ENCODE measurements at places on chromosomes 13 and 19.

DNA sequence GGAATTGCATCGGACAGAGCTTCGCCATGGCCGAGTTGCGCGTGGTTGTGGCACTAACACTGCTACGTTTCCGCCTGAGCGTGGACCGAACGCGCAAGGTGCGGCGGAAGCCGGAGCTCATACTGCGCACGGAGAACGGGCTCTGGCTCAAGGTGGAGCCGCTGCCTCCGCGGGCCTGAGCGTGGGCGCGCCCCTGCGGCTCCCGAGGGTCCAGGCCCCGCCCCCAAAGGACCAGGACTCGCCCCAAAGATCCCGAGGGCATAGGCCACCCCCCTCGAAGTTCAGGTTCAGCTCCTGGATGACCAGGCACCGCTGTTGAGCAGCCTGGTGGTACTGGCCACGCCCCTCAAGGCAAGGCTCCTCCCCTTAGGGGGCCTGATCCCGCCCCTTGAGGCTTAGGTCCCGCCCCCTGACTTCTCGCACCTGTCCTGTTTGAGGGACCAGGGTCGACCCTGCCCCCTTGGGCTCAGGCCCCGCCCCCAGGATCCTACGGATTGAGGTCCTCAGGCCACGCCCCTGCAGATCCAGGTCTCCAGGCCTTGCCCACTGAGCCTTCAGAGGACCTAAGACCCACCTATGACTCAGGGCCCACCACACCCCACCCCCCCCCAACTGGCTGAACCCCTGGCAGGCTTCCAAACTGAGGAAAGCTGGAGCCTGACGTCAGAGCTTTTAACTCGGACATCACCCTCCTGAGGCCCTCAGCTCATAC, 43.1 kb downstream of the CYP4F22 start:
- no peak for DNase-seq

DNA sequence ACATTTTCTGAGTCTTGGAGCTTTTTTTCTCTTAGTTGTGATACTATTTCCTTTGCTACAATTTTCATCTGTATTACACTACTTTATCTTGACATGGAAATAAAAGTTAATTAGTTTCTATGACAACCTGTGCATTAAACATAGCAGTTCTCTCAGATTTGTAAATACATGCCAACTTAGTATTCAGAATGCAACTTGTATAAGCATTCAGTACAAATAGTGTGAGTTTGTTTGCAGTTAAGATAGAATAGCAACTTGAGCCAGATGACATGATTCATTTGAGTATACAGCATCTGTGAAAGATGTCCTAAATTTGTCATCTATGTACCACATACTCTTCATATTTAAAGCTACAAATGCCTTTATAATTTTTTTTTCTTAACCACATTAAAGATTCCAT, 98.1 kb downstream of the DACH1 start:
- DNase-seq = no peak

DNA sequence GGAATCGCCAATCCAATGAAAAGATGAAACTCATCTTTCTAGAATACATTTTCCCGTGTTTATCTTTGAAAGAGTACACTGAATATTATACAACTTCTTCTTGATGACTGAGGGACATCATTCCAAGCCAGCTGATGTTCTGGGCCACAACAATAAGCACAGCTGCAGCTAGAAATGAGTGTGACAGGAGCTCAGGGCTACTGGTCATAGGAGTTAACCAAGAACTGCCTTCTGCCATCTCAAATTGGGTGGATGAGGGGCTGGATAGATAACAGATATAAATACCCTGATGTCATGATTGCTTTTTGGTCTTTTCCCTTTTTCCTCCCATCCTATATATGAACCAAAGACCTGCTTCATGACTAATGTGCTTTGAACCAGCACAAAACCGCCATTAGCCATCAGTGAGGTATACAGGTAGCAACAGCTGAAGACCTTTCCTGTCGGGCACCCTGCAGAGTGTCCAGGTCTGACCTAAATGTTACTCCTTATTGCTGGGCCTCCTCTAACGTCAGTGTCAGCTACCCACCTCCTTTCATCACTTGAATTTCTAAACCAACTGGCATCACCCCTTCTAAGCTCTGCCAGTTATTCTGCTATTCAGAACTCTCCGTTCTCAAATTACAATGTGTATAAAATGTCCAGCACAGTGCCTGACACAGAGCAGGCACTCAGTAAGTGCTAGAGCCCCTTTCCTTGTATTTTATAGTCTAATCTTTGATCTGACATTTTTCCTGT, 178.2 kb downstream of the ENOX1 start:
- no peak for DNase-seq

GRCh38 chr13:53160211-53160610, 131.6 kb downstream of the OLFM4 start:
- DNase-seq = no peak

- DNase-seq = no peak
Measured at GRCh38 chr19:11399667-11400066, 15.6 kb upstream of the EPOR start.

DNA sequence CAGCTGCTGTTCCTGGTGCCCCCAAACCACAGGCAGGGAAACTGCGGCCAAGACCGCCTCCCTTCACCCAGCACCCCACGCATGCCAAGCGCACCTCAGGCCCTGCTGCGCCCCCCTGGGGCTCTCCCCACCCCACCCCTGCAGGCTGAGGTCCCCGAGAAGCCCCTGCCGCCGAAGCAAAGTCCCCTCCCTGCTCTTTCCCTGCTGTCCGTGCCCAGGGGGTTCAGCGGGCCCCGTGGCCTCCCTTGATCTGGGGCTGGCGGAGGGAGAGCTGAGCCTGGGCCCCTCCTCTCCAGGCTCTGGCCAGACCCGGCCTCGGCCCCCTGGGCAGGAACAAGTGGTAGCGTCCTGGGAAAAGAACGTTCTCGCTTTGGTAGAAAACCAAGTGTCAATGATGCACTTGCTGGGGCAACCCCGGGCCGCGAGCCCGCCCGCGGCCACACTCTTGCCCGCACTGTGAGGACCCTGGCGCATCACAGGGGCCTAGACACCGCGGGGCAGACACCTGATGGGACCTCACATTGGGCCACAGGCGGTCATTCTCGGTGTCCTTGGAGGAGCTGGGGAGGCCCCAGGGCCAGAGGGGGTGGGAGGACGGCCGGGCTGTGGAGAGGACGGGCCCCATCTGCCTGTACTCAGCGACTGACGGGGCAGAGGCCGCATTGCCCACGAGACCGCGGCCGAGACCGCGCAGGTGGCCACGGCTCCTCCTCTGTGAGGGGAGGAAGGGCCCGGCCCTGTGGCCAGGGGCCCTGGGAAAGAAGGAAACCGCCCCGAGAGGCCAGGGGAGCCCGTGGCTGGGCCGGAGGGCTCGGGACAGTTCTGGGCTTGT, 29.0 kb downstream of the GPX4 start:
- peak; percentile 1 for DNase-seq

DNA sequence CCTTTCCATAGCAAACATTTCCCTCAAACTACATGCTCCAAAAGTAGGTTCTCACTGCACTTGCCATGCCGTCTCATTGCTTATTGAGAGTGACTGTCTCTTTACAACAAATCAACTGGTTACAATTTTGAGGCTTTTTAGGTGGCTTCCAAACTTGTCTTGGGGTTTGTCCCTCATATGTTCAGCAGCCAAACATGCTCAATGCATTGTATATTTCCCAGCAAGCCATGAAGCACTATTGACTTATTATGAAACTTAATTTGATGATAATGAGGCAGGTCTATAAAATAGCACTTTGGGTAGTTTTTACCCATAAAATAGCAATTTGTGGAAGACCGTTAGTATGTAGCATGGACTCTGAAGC, 78.2 kb downstream of the LRCH1 start:
- no peak for DNase-seq

DNA sequence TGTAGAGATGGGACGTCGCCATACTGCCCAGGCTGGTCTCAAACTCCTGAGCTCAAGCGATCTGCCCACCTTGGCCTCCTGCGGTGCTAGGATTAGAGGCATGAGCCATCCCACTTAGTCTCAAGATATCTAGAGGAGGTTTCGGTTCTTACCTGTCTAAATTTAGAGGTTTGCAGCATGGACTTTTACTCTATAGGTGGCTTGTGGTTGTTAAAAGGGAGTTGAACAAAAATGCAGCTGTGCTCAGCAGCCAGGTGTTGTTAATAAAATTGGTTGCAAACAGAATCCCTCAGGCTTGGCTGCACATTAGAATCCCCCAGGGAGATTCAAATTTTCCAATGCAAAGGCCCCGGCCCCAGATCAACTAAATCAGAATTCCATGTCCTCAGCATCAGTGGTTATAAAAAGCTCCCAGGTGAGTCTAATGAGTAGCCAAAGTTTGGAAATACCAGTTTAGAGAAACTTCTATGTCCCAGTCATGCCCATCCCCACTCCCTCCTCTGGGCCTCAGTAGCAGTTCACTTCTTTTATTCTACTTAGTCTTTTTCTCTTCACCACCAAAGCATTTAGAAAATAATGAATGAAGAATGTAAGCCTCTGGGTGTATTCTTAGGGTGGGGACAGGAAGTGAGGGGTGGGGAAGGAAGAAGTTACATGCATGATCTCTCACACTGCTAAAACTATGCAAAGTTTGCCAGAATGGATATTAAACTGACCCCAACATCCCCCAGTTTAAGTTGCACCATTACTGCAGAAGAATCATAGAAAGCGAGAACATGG, 471.0 kb downstream of the COG6 start:
- no peak for DNase-seq

DNA sequence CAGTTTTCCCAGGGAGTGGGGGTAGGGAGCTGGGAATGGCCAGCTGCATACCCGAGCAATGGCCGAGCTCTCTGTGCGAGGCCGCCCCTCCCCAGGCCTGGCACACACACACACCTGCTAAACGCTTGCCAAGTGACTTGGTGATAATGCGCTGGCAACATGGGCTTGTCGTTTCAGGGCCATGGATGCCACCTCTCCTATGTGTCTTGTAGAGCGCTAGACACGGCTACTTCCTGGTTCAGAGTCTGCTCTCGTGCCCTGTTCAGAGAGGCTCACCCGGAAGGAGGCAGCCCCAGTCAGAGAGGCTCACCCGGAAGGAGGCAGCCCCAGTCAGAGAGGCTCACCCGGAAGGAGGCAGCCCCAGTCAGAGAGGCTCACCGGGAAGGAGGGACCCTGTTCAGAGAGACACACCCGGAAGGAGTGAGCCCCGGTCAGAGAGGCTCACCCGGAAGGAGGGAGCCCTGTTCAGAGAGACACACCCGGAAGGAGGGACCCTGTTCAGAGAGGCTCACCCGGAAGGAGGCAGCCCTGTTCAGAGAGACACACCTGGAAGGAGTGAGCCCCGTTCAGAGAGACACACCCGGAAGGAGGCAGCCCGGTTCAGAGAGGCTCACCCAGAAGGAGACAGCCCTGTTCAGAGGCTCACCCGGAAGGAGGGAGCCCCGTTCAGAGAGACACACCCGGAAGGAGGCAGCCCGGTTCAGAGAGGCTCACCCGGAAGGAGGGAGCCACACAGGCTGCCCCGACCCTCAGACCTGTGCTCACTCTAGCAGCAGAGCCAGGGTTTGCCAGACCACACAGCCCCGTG, 4.2 kb downstream of the ADPRHL1 start:
- DNase-seq = no peak

GRCh38 chr13:29479716-29480492, 115.6 kb downstream of the SLC7A1 start:
- DNase-seq = no peak

DNA sequence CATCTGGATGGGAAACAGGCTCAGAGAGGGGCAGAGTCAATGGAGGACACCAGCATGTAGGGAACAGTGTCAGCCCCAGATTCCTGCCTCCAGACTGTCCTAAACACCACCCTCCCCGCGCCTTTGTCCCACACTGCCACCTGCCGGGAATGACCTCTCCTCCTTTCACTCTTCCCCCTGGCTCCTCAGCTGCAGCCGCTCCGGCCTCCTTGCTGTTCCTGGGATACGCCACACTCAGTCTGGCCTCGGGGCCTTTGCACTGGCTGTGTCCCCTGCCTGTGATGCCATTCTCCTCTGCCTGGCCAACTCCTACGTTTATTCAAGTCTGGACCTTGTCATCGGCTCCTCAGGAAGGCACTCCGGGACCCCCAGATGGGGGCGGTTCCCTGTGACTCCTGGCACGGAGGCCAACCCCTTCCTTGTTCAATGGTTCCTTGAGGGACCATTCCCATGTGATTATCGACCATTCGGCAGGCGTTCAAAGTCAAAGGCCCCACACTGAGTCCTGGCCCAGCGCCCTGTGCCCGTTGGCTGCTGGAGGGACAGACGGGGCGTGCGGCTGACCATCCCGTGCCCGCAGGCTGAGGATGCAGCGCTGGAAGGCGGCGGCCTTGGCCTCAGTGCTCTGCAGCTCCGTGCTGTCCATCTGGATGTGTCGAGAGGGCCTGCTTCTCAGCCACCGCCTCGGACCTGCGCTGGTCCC, 15.8 kb downstream of the FUT6 start:
- no peak for DNase-seq

- DNase-seq = no peak
Measured at GRCh38 chr13:99255271-99255670, 2.9 kb downstream of the GPR18 start.

DNA sequence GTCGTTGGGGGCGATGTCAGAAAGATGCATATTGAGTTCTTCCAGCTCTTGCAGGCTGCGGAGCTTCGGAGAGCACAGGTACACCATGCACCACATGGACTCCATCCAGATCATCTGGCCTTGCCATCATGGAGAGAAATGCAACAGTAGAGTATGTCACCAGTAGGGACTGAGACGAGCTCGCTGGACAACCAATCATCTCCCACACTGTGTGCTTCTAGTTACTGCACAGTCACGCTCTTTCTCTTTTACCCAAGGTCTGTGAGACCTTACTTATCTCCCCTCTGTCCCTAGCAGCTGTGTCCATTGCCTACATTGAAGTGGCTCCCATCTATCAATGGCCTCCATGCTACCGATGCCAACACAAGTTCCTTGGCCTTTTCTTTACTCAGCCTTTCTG, 90.5 kb downstream of the C13orf42 start:
- no peak for DNase-seq

- DNase-seq = peak; percentile 49
Measured at GRCh38 chr13:45341799-45342500, 967 bp upstream of the TPT1 start.

- no peak for DNase-seq
Measured at GRCh38 chr13:113053801-113054604, 51.6 kb upstream of the F7 start.

GRCh38 chr13:27551562-27551961, 68.8 kb downstream of the LNX2 start:
- no peak for DNase-seq

- DNase-seq = no peak
Measured at GRCh38 chr13:48906200-48906599, 69.5 kb upstream of the FNDC3A start.

GRCh38 chr13:47463726-47464125, 537.3 kb downstream of the SUCLA2 start:
- DNase-seq = no peak

- DNase-seq = no peak
Measured at GRCh38 chr19:51207747-51208146, 17.1 kb upstream of the CD33 start.
